ENCODE measurements at places on chromosomes 3 and 15.
A peak's percentile ranks its signal among the peaks of the same experiment; 100 is the strongest.

- no peak for DNase-seq
Measured at GRCh38 chr3:134374105-134374790, at the start of gene AMOTL2. TSS of gene AMOTL2 (minus strand) at chr3:134374447. CDS start at chr3:134371433, 3,014 bp downstream.

- no peak for DNase-seq
Measured at GRCh38 chr15:57667171-57667849, 39.2 kb upstream of the POLR2M start.

DNA sequence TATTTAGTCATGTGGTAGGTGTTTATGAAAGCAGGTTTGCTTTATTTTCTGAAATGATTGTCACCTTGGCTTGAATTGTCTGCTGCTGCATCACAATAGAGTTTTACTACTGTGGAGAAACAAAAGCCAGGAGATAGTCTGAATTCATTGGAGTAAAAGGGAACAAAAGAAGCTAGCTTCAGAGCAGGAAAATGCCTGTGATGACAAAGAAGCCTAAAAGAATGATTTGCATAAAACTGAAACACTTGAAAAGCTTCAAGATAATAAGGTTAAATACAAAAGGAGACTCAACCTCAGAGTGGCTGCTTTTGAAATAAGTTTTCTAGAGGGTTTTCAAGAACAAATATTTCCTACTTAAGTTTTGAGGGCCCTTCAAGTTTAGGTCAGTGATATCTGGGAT is 138.3 kb downstream of the PTPRG start:
- no peak for DNase-seq

- DNase-seq, result no peak
Measured at GRCh38 chr15:76809412-76810103, 95.6 kb downstream of the SCAPER start.

DNA sequence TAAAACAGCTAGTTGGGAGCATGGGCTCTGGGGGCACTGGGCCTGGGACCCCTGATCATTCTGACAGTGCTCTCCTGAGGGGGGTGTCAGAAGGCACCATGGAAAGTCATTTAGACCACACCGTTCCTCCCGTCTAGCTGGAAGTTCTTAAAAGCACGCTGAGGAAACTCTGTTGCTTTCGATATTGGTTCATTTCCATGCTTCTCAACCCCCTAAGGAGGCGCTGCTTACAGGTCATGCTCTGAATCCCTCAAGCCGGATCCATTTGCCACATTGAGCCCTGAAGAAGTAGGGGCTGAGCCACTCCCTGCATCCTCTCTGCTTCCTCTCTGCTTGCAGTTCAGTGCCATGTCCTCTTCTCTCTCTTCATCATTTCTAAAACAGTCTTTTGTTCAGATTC is 187.2 kb downstream of the CACNA2D3 start:
- no peak for DNase-seq

- no peak for DNase-seq
Measured at GRCh38 chr3:38169027-38169317, 3.6 kb downstream of the OXSR1 start.

GRCh38 chr3:187985647-187986046 is 168.3 kb upstream of the LPP start:
- DNase-seq, result no peak

- no peak for DNase-seq
Measured at GRCh38 chr15:65827065-65827464, 35.0 kb upstream of the DENND4A start.

GRCh38 chr3:125148836-125149235 is 63.7 kb downstream of the SLC12A8 start:
- no peak for DNase-seq

DNA sequence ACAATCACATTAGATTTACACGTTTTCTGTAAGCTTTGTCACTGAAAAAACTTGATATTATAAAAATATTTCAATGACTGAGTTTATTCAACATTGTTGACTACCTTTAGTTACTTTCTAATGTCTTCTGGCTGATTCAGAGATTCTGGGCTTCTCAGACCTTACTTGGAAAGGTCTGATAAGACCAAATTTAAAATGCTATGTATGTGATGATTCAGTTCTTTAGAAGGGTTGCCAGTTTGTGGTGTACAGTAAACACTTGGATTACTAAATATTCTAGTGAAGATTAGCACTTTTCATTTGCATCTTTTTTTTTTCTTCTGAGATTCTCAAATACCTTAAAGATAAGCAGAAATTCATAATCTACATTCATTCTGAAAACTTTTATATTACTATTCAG is 49.8 kb downstream of the SGO1 start:
- DNase-seq, result no peak

DNA sequence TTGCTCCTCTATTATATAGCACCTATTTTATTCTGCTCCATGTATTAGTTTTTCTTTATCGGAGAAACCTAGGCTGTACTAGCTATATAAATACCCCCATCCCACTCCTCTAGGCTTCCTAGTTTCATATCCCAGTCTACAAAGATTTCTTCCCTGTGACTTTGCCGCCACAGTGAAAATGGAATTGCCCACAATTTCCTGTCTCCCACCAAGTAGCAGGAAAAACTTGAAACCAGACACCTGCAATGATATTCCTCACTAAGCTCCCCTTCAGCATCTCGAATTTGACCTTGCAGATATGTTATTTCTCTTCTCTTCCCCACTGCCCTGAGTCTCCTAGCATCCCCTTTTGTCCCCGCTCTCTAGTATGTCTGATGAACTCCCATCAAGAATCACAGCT is 685.8 kb upstream of the CCDC54 start:
- DNase-seq, result no peak

DNA sequence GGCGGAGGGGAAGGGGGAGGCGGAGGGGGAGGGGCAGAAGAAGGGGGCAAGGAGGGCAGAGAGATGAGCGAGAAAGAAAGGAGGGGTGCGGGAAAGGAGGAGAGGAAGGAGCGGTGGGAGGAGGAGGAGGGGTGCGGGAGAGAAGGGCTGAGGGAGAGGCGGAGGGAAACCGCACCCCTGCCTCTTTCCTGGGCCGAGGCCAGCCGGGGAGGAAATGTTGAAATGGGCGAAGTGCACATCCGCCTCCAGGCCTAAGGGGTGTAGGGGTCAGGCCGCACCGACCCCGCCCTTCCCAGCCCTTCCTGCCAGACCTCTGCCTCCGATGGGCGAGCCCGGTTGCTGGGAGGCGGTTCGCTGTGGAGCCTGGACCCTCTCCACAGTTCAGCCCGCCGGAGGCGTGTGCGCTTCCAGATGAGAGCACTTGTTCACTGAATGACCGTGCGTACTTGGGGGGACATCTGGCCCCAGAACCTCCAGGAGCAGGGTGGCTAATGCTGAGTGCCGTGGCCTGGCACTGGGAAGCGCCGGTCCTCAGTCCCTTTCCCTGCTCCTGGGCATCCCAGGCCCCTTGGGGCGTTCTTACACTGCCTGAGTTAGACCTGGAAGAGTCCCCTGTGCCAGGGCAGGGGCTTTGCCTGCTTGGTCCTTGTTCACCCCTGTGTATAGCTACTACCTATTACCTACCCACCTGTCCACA is 110.3 kb upstream of the KLF13 start:
- DNase-seq, result peak; percentile 24

DNA sequence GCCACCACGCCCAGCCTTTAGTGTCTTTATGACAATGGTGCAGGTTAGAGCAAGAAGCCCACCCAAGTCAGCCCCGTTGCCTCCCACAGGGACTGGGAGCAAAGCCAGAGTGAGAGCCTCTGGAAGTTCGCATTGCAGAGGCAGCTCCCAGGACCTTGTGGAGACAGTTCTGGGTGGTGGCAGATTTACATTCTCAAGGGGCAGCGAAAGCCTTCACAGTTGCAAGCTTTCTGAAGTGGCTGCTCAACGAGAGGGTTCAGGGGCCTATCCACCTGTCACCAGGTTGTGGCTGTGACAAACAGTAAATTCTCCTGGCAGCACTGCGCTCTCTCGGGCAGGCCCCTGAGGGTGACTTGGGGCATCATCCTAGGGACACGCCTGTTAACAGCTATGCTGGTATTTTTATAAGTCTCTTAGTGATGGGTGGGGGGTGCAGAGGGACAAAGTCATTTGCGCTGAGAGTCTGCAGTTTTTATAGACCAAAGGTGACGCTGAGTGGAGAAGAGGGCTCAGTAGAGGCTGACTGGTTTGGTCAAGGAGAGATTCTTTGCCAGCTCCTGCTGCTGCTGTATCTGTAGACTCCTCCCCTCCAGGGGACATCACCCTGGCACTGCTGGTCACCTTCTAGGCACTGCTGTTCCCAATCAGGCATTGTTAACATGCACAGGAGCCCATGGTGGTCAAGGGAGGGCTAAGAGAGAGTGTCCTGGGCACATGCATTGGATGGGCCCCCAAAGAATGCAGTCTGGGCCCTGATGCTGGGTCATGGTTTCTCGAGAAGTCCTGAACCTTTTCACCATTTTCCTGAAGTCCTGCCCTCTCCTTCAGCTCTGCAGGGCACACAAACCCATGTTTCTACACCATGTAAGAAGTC is 57.5 kb upstream of the KLF13 start:
- no peak for DNase-seq

- no peak for DNase-seq
Measured at GRCh38 chr3:39191111-39191510, 1.3 kb downstream of the XIRP1 start.

DNA sequence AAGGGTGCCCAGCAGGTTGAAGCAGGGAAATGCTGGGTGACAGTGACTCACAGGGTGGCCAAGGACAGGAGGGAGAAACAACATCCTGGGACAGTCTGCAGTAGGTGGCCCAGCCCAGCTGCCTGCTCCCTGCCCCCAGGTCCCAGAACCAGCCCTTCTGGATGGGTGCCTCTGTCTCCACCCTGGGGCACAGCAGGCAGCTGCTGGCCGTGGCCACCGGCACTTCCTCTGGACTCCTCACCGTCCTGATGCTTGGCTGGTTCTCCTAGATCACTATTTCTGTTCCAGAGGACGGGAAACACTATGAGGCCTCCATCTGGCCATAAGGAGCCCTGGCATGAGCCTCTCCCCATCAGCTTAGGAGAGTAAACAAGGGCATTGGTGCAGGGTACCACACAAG is 258.9 kb downstream of the XXYLT1 start:
- no peak for DNase-seq

DNA sequence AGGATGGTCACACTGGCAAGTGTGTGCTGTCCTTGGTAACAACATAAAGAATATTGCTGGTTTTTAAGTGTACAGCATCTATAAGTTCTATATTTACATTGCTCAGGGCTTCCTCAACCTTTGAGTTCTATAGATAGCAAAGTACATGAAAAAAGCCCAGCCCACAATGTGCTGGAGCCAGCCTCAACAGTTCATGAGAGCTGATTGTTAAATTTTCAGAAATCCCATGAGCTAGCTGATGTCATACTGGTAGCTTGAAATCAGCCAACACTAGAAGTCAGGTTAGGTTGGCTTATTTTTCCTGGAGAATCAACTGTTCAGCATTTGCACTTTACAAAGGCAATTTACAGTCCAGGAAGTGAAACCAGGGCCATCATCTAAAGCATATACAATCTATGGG is 102.8 kb downstream of the STRIT1 start:
- no peak for DNase-seq

DNA sequence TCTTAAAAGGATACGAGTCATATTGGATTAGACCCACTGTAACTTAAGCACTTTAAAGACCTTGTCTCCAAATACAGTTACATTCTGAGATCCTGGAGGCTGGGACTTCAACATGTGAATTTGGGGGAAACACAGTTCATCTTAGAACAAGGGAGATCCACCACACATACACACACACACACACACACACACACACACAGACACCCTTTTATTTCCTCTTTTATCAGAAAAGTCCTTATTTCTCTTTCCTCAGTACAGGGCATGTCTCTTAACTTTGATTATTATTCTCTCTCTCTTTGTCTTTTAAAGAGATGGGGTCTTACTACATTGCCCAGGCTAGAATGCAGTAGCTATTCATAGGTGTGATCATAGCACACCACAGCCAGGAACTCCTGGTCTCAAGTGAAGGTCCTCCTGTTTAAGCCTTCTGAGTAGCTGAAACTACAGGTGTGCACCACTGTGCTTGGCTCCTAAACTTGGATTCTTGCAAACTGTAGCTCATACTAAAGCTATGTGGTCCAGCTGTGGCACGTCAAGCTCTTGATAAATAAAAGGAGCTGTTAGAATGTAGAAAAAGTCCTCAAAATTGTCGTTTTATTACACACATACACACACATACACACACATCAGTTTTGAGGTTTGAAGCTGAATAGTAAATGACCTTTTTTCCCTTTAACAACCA is 7.4 kb downstream of the GOLM2 start:
- no peak for DNase-seq

DNA sequence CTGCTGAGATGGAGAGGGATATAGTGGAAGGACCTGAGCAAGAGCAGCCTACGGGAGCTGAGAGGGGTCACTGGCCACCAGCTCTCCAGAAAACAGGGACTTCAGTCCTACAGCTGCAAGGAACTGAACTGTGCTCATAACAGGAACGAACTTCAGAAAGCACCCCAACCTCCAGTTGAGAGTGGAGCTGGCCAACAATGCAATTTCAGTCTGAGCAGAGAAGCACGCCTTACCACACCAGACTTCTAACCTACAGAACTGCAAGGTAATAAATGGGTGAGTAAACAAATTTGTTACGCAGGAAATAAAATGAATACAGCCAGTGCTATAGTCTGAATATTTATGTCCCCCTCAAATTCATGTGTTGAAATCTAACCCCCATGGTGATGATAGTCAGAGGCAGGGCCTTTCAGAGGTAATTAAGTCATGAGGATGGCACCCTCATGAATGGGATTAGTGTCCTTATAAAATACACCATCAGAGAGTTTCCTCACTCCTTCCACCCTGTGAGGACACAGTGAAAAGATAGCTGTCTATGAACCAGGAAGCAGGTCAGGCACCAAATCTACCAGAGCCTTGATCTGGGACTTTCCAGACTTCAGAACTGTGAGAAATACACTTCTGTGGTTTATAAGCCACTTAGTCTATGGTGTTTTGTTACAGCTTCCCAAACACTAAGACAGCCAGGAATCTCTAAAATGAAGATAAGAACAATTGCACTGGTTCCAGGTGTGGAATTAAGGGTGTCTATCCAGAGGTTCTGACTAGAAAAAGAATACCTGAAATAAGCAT is 58.6 kb downstream of the SYNM start:
- no peak for DNase-seq

DNA sequence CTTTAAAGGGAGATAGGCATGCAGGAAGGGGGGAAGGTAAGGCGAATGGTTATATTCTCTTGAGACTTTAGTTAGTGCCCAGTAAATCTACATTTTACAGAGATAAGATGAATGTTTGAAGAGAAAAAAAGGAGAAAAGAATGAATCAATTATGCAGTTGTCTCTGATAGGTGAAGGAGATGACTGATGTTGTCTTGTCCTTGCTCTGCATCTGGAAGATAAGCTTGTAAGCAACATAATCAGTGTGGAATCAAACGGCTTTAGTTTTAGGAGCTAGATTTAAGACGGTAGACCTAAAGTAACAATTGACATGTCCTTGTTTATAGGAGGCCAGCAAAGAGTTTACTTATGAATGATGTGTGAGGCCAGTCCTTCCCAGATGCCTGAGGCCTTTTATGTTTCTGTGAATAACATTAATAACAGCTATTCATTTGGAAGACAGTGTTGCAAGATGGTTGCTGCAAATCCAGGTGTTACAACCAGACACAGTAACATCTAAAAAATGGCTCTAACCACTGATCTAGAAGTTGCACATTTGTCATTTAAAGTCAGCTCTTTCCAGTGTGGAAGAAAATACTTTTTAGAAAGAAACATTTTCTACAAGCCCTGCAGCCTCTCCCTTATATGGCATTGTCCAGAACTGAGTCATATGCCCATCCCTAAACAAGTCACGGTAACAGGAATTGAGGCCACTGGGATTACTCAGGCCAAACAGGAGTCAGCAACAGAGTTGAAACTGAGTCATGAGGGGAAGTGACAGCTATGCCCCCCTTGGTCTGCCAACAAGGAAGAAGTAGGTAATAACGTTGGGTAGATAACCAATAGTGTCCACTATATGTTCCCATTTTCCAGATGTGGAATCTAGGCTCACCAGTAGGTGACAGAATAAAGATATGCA is 77.5 kb upstream of the FBN1 start:
- DNase-seq, result no peak
